ENCODE measurements at places on chromosomes 3 and 15.

- DNase-seq: no peak
Measured at GRCh38 chr3:104610730-104611652, 755.7 kb upstream of the ALCAM start.

GRCh38 chr3:127037021-127037400 lies 54.1 kb downstream of the PLXNA1 start:
- no peak for DNase-seq

GRCh38 chr3:49519296-49519695 lies 35.0 kb upstream of the BSN start:
- DNase-seq: no peak

GRCh38 chr3:94184781-94185180 lies 121.9 kb downstream of the NSUN3 start:
- DNase-seq: no peak

GRCh38 chr3:142270407-142270806 lies 45.0 kb upstream of the GK5 start:
- peak; percentile 10 for DNase-seq
